ENCODE measurements at places on chromosomes 1 and 21.

- no peak for DNase-seq
These were observed 1.8 kb downstream of the ESPN start for GRCh38 chr1:6426277-6426971.

GRCh38 chr1:229059671-229060539 is 211.0 kb upstream of the RAB4A start:
- DNase-seq = no peak

DNA sequence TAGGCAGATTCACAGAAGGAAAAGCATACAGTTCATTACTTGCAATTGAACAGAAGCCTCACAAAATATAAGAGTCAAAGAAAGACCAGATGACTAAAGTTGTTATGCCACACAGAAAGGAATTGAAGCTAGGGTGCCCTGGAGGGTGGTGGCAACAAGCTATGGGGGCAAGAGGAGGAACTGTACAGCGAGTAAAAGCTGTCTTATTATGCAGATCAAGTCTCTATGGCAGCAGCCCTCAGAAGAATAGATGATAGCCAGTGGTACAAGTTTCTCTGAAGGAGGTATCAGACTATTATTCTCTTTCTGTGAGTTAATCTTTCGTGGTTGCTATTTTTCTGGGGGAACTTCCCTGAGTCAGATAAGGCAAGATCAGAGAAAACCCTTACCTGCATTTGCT is 72.2 kb downstream of the C21orf91 start:
- no peak for DNase-seq

DNA sequence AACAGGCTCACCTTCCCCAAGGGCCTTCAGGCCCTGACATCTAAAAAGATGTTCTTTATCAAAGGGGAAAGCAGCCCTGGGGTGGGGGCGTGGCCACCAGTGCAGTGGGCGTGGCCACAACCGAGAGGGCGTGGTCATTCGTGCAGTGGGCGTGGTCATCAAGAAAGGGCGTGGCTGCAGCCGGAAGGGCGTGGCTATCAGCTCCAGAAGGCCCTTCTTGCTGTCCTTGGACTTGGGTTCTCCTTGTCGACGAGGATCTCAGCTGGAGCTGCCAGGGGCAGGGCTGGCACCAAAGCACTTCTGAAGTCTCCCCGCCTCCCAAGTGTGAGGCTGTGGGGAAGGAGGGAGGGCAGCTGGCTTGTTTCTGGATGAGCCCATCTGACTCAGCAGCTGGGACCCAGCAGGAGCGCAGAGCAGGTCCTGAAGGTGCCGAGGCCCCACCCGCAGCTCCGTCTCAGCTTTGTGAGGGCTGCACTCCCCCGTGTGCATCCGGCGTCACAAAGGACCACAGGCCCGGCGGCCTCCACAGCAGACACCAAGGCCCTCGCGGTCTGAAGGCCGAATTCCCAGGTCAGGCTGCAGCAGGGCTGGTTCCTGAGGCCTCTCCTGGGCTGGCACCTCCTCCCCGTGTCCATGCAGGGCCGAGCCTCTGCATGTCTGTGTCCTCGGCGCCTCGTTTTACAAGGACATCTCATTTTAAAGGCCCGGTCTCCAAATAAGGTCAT is 12.8 kb downstream of the PDE9A start:
- DNase-seq = peak; percentile 29

- no peak for DNase-seq
These were observed 667 bp upstream of the CYB561D1 start for GRCh38 chr1:109493227-109493626.

- DNase-seq = no peak
These were observed 597.1 kb downstream of the KIF26B start for GRCh38 chr1:245751726-245752470.

- no peak for DNase-seq
These were observed 7.9 kb downstream of the DISC1 start for GRCh38 chr1:231634323-231635013.

DNA sequence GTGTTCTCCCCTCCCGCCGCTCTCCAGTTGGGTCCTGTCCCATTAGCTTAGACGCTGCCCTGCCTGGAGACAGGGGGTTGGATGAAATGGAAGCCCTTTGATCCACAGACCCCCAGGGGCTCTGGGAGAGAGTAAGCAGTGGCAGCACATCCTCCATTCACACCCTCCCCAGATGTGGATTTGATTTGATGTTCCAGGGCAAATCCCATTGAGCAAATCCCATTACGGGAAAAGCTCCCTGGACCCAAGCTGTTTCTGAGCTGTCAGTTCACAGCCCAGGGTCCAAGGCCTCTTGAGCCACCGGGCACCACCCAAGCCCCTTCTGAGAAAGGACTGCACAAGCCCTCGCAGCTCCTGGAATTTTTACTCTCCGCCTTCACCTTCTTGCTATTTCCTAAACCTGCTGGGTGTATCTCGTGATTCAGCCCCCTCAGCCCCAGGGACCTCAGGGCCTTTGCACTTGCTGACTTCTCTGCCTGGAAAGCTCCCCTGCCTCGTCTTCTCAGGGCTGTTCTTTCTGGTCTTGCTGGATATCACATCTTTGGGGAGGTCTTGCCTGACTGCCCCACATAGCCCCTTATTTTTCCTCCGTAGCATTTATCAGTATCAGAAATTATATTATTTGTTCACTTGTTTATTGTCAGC is 101.1 kb downstream of the PAX7 start:
- DNase-seq = no peak

GRCh38 chr21:36697851-36698384 is 997 bp upstream of the SIM2 start:
- no peak for DNase-seq

GRCh38 chr1:201762381-201762780 is 66.6 kb upstream of the IPO9 start:
- no peak for DNase-seq

DNA sequence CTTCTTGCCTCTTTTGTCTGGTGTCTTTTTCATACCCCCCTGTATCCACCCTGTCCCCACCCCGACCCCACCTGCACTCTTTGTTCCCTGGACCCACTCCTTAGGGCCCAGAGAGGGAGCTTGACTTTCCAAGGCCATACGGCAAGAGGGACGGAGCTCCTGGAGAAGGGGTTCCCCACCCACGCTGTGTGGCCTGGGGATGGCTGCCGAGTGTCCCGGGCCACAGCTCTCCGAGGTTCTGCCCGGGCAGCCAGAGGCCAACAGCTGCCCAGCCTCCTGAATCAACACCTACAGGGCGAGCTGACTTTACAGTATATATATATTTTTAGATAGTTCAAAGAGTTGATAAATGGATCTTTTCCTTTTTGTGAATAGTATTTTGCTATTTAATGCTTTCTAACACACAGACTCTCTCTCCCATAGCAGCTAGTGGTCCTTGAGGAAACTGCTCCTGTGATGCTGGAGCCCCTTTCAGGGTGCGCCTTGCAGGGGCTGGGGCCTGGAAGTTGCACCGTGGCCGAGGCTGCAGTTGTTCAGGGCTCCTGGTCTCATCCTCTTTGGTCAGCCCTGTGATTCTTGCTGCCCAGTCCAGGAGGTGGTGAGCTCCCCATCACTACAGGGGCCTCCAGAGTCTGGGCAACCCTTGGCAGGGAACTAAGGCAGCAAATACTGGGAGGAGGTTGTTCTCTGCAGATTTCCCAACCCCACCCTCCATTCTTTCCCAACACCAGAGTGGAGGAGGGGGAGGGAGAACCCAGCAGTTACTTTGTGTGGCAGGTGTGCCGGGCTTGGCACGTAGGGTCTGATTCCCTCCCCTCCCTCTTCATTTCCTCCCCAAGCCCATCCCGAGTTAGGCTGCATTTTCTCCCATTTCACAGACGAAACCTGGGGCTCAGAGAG is 321.6 kb downstream of the PTPRU start:
- DNase-seq = no peak

DNA sequence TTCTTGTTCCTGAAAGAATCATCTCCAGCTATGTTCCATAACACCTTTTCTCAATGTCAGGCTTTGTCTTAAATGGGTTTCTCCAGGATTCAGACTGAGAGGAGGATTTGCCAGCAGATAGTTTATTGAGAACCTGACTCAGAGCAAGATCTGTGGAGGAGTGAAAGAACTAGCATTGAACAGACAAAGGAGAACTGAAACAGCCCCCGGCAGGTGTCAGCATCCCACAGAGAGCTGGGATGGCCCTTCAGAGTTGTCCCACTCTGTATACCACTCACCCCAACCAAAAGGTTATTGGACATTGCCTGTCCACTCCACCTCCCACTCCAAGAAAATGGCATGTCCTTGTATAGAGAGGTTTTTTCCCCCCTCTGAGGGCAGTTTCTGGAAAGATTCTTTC is 270.7 kb downstream of the PAPPA2 start:
- DNase-seq = no peak

GRCh38 chr1:206935491-206936067 is 10.7 kb downstream of the PIGR start:
- peak; percentile 38 for DNase-seq

DNA sequence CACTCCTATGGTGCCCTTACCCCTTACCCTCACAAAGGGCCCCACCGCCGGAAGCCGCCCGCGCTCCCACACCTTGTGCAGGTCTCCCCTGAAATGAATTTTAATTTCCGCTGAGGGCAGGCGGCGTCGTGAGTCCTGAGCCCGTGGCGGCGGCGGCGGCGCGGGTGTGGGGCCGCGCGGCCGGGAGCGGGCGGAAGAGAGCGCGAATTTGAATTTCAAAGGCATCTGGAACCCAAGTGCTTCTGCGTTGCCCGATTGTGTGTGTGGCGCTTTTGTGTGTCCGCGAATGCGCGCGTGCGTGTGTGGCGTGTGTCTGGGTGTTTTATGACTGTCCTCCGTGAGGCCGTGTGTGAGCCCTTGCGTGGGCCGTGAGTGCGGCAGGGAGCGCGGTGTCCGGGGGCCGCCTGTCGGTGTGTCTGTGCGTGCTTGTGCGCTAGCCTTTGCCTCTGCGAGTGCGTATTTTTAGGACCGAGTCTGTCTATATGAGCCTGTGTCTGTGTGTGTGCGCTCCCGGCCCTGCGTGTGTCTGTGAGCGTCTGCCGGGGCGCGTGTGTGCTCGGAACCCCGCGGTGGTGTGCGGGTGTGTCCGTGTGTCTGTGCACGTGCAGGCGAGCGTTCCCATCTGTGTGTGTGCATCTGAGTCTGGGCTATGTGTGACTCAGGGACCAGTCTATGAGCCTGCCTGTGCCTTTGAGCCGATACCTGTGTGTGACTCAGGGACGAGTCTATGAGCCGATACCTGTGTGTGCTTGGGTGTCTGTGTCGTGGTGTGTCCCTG is 7.9 kb upstream of the ADGRB2 start:
- DNase-seq = peak; percentile 40

- DNase-seq = no peak
These were observed 43.2 kb upstream of the FMO2 start for GRCh38 chr1:171141688-171142415.

- DNase-seq = no peak
These were observed 14.0 kb upstream of the SPSB1 start for GRCh38 chr1:9278585-9279153.

- DNase-seq = no peak
These were observed 9.8 kb downstream of the NPR1 start for GRCh38 chr1:153688276-153688675.

- no peak for DNase-seq
These were observed 9.4 kb downstream of the MFN2 start for GRCh38 chr1:11989669-11990068.

GRCh38 chr1:20847611-20848080 is 60.5 kb upstream of the HP1BP3 start:
- no peak for DNase-seq

GRCh38 chr1:22972760-22973159 is at the start of gene LACTBL1:
LACTBL1 (minus strand) TSS chr1:22972866; CDS start chr1:22972316, 550 bp downstream.
- no peak for DNase-seq

DNA sequence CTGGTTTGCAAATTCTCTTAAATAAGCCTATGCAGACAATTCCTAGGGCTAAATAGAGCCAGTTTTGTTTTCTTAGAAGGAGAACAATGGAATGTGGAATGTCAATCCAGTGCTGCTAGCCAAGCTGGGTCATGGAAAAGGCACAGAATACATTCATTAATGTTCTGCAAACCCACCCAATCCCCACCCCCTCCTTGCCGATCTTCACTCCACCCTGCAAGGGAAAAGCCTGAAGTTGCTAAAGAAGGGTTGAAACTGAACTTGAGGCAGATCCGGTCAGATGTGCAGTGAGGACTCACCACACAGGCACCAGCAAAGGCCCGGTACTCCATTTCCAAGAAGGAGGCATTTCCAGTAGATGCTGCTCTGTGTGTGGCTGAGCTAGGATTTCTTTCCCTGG is 179.6 kb downstream of the PLPP3 start:
- DNase-seq = no peak

- peak; percentile 47 for DNase-seq
These were observed 552 bp upstream of the ZNF496 start for GRCh38 chr1:247332215-247332622.

DNA sequence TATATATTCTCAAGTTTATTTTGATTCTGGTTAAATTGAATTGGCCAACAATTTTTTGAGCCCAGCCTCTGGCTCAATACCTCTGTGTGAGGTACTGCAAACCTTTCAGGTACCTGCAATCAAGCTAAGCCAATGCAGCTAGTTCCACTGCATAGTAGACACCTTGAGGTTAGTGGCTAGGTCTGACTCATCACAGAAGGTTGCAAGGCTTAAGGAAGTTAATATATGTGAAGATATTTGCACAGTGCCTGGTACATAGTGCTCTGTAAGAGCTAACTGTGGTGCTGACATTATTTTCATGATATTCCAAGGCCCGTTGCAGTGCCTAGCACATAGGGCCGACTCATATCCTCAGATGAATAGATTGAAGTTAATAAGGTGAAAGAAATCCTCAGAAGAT is 330.5 kb upstream of the KAZN start:
- no peak for DNase-seq

GRCh38 chr21:35239811-35240219 is 190.7 kb upstream of the RUNX1 start:
- DNase-seq = no peak

GRCh38 chr1:244335456-244335855 is 116.3 kb downstream of the ADSS2 start:
- no peak for DNase-seq

- peak; percentile 71 for DNase-seq
These were observed 8.0 kb upstream of the RLF start for GRCh38 chr1:40153073-40153770.

DNA sequence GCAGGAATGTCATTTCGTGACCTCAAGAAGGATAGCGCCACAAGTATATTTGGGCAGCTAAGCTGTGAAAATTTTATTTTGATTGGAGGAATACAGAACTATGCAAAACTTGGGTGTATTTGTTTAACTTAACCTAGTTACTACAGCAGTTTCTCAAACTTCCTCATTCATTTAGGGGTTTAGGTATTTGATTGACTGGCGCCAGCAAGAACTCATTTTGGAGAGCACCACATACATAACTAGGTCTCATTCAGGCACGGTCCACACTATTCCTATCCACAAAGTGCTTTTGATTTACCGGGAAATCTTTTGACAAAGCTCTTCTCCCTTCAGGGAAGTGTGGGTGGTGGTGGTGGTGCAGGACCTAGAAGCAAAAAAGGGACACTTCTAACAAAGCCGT is 155.1 kb upstream of the NRIP1 start:
- no peak for DNase-seq

- no peak for DNase-seq
These were observed 279.8 kb upstream of the VAMP3 start for GRCh38 chr1:7491109-7491817.

DNA sequence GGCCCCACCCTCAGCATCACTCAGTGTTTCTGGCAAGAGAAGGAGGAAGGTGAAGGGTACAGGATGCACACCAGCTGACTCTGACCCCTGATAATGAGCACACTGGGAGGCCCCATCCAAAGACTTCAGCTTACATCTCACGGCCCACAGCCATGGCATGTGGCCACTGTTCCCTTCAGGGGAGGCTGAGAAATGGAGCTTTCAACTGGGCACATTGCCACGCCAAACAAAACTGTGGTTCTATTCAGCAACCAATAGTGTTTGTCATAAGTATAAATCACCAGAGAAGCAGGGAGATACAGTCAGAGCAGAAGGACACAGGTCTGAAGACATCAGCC is 12.7 kb upstream of the TRAF3IP3 start:
- no peak for DNase-seq
